ENCODE measurements at places on chromosomes 1 and 21.

- no peak for DNase-seq
These were observed 51.3 kb upstream of the IFFO2 start for GRCh38 chr1:19007491-19008441.

DNA sequence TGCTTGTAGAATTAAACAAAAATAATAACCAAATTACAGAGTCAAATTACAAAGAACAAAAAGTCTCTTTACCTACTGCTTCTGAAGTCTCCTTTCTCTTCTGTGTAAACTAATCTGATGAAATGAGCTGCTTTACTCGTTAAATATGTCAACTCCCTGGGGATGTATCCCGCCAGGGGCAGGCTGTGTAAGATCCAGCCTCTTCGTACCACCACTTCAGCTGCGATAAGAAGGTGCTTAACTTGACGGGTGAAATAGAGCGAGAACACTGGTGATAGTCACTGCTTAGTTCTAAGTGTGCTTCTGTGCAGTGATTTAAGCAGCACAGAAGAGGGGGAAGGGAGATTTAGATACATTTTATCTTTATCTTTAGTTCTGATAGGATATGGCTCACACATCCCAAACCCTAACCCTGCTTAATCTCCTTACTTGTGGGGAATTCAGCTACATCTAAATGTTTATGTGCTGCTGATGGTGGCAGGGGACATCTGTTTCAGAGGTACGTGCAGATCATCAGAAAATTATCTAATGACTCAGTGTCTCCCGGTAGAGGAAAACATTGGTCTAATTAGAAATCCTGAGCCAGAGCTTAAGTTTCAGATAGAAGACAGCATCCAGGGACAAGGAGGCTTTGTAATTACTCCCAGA lies 46.0 kb downstream of the RHOU start:
- DNase-seq = no peak

DNA sequence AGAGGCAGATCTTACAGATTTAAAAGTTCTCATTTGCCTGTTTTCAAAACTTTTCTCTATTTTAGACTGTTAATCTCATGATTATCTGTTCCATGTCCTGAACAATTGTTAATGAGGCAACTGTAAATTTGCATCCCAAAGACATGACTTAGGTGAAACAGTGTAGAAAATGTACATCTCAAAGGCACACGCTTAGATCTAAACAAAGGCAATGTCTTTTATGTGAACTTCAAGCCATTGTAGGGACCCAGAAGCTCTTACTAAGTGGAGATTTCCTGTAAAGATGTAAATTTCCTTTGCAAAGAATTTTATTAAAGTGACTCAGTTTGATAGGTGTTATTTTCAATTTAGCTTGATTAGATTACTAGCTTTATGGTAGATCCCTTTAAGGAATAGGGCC lies 125.2 kb upstream of the F3 start:
- DNase-seq = no peak

- DNase-seq = no peak
These were observed 115.5 kb downstream of the RERE start for GRCh38 chr1:8701794-8702471.

- DNase-seq = no peak
These were observed 35.6 kb upstream of the ADGRL4 start for GRCh38 chr1:79042117-79042516.

- DNase-seq = no peak
These were observed 23.0 kb downstream of the DISP3 start for GRCh38 chr1:11501906-11502485.

All from SHP77 treated with DMSO at 0.1 percent for 48 hours (cell line).